NCI-H446 treated with DMSO at 0.1 percent for 48 hours (cell line): ENCODE measurements at places on chromosomes 6 and 20.

DNA sequence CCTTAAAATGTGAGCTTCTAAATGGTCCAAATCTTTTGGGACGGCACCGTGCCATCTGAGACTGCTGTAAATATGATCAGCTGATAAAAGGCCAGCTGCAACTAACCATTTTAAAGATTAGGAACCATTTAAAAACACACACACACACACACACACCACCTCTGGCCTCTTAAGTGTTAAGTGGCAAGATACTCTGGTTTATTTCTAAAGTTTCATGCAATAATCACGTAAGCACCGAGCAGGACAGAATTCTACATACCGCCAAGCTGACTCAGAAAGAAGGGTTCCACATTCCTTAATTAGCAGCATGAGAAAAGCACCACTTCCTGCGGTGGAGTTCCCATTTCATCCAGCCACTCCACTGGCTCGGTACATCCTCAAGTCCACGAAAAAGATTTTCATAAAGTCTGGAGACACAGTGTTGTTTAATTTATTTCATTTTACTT is 17.8 kb upstream of the ZNF217 start:
- DNase-seq: no peak

GRCh38 chr6:79189760-79190350 is 44.6 kb downstream of the HMGN3 start:
- DNase-seq: no peak

GRCh38 chr6:130937942-130938604 is 110.9 kb downstream of the SMLR1 start:
- no peak for DNase-seq

DNA sequence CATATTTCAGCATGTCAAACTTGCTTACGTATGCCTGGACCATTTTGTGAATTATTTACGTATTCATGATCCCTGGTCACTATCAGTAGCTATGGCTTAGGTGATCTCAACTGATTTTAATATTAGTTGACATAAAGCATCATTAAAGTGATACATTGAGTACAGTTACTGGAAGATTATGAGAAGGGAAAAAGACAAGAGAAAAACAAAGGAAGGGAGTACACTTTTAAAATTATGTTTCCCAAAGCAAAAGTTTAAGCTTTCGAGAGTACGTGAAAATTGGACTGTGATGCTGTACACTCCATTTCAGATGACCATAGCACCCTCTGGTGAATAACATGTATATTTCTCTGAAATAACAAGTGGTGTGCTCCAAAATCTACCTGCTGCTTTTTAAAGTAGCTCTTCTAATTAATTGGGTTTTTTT is 215.0 kb upstream of the HSF2 start:
- DNase-seq: no peak

DNA sequence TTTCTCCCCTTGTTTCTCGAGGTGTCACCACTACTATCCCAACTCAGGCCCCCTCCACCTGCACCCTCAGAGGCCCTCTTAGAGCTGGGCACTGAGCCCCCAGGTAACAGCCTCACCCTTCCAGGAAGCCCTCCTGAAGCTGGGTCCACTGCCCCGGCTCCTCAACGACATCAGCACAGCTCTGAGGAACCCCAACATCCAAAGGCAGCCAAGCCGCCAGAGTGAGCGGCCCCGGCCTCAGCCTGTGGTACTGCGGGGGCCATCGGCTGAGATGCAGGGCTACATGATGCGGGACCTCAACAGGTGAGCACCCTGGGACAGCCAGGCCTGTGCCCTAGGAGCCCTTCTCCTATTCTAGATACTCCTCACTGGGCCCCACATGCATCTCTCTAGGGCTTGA is 12.9 kb upstream of the ZBTB9 start:
- DNase-seq: no peak

- no peak for DNase-seq
Observed at GRCh38 chr6:109483735-109484057, 677 bp upstream of the ZBTB24 start.

- peak; percentile 99 for DNase-seq
Observed at GRCh38 chr6:40176152-40176551, 241.9 kb upstream of the MOCS1 start.

DNA sequence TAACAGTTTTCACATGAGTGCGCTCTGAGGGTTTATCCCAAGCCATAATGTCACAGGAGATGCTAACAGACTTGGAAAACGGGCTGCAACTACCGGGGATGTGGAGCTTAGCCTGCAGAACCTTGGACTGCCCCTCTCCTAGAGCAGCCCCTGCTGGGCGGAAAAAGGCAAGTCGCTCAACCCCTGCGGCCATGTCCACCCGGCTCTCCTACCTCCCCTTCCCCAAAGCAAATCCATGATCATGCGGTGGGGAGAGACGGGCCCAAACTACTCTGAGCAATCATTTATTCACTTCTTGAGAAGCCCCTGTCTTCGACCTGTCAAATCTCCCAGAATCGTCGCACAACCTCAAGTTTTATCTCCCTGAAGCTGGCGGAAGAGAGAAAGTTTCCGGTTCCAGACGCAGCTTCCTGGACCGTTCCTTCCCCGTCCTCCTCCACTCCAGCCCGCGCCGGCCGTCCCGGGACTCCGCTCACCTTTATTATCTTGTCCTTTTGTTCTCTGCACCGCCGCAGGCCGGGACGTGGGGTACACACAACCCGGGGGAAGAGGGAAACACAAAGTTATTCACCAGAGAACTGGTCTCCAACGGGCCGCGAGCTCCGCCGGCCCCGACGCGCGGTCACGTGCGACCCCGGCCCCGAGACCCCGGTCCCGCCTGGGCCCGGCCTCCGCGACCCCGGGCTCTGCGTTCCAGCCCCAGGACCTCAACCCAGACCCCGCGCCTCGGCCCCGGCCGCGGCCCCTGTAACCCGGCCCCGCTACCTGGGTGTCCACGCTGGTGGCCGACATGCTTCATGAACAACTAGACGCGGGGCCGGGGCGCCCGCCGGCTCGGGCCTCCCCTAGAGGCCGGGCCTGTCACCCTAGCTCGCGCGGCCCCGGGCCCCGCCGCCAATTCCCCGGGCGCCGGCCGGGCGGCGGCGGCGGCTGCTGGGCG is 560 bp downstream of the YTHDF1 start:
- DNase-seq: peak; percentile 16

DNA sequence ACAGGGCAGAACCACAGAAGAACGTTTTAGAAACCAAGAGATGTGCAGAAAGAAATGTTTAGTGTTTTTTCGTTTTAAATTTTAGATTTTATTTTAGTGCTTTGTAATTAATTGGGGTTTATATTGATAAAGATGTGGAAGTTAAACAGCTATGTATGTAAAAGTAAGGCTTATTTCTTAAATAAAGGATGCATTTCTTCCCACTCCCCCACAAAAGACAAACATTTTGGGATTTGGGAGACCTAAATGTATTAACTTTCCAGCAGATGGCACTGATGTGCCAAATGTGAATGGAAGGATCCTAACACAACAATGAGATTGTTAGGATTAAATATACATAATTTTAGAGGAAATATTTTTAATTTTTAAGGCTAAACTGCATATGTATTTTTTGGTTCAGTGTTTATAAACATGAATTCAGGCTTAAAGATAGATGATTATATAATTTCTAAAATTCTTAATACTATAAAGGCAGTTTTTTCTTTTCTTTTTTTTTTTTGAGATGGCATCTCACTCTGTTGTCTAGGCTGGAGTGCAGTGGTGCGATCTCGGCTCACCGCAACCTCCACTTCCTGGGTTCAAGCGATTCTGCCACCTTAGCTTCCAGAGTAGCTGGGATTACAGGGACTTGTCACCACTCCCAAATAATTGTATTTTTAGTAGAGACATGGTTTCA is 12.0 kb downstream of the PFDN4 start:
- DNase-seq: peak; percentile 14

DNA sequence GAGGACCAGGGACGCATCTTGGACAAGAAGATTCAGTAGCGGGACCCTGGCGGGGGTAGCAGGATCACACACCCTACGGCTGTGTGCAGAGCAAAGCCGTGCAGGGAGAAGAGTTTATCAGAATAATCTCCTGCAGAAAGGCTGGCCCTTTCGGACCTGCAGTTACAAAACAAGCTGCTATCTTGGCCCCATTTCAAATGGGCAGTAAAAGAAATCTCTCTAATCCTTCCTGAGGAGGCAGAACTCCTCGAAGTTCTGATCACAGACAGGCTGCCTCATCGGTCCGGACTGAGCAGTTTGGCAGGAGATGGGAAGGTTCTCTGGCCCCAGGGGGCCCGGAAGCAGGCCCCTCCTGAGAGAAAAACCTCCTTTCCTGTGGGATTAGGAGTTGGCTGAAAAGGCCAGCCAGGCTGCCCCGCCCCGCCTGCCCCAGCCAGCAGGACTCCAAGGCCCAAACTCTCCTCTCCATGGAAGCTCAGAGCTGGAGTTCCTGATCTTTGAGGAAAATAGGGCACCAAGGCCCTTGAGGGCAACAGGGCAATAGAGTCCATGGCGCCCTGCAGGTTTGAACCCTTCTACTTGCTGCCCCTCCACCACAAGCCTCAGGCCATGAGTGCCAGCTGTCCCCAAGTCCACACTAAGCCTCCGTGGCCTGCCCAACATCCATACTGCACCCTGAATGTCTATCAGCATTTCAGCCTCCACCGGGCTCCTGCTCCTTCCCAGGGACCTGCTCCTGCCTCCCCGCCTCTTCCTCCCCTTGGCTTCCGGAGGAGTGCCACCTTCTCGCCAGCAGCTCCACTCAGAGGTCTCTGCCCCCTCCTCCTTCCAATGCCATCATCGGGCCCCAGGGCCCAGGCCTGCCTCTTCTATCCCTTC is 141.3 kb downstream of the PREX1 start:
- DNase-seq: no peak

- no peak for DNase-seq
Observed at GRCh38 chr6:90790058-90790457, 203.2 kb upstream of the MAP3K7 start.

GRCh38 chr6:111730864-111731263 is 125.2 kb upstream of the TRAF3IP2 start:
- DNase-seq: no peak

DNA sequence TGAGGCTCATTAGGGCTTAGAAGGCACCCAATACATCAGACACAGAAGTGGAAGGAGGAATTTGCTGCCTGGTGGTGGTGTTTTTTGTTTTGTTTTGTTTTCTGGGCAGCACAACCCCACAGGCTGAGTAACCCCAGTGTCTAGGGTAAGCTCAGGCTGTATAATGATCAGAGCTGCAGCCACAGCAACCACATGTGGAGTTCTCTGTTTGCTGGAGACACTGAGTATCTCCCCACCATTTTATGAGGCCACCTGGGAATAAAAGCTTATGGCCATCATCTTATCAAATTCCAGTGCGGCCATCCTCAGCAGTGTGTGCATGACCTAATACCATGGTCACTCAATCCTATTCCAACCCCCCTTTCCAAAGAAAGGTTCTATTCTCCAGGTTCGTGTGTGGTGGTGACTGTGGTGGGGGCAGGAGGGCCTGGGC is 3.4 kb upstream of the DLL1 start:
- no peak for DNase-seq

GRCh38 chr20:62611012-62611411 is 31.3 kb upstream of the SLCO4A1 start:
- DNase-seq: no peak

- peak; percentile 73 for DNase-seq
Observed at GRCh38 chr6:17169291-17169690, 67.4 kb downstream of the STMND1 start.

GRCh38 chr6:108421366-108421765 is 126.5 kb downstream of the AFG1L start:
- no peak for DNase-seq

DNA sequence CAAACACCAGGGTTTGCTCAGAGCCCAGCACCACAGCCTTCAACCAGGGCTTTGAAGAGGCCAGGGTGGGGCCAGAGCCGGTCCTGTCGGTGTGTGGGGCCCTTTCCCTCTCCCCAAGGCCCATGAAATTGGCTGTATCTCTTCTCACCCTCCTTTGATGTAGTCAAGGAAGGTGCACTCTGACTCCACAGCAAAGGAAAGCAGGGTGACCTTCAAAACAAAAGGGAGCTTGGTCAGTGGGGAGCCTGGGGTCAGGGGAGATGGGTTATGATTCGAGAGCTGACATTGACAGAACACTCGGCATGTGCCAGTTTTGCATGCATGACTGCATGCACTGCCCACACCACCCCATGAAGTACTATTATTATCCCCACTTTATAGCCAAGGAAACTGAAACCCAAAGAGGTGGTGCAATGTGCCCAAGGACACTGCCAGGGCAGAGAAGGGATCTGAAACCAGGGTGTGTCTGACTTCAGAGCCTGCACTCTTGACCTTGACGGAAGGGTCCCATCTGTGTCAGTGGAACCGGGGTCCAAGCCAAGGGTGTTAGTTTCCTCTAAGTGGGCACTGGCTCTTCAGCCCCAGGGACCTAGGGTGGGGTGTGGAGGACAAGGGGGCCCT is 55.4 kb downstream of the RAB44 start:
- no peak for DNase-seq

- no peak for DNase-seq
Observed at GRCh38 chr20:38191654-38192053, 26.6 kb upstream of the TGM2 start.

DNA sequence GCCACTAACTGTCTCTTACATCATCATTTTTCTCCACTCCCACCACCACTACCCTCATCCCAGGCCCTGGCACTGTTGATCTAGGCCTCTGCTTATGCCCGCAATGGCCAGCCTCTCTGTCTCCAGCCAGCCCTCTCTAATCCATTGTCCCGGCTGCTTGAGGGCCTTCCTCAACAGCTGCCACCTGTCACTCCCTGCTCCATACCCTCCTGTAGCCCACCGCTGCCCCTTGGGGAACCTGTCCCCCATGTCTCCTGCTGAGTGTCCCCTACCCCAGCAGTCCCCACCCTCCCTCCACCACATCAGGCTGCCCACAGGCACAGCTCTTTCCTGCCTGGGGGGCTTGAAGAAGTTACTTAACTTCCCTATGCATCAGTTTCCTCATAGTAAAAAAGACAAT is 13.4 kb downstream of the TEAD3 start:
- DNase-seq: no peak

DNA sequence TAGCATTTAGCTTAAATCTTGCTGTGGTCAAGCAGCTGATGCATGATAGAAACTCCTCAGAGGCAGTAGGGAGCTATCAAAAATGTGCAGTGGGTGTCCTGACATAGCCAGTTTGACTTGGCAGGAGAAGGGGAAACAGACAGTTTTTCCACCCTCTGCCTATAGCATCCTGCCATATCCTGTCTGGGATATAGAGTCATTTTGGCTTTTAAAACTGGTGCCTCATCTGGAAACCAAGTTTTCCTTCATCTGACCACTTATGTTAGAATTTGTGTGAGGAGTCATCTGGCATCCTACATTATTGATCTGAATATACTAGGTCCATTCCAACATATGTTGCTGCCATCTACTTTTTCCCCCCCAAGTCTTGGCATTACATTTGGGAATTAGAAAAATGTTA is 284.1 kb downstream of the CD109 start:
- DNase-seq: no peak

DNA sequence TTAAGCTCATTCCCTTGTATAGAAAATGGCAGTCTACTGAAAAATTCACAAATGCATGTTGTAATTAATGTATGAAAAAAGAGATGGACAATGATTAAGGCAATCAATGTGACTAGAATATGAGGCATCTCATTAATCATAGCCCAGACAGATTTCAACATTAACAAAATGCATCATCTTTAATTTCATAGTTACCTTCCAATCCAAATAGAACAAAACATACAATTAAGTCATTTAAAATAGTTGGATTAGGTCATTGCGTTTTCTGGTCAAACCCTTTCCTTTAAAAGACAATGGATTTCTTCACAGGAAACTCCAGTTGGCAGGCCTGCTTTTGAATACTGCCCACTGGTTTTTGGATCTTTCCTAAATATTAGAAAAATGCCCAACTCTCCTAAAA is 203.9 kb downstream of the HAO1 start:
- DNase-seq: no peak
